ENCODE measurements at places on chromosomes 2 and 18. TPM values are rescaled to one million over a fixed set of nuclear protein-coding genes. Genes with fewer than 3 reads are reported as not detected.

Gene CCNT2
- total RNA-seq = 80.5 TPM

Gene RFTN2
- total RNA-seq = 0.05 TPM

GRCh38 chr2:17719562-17720371, 33.8 kb downstream of the SMC6 start:
- H3K36me3 ChIP-seq = no peaks in the 10 kb centered on the region
- H3K4me3 ChIP-seq = no peak overlapping the region
- DNase-seq = no peak

Gene COL3A1
- total RNA-seq = not detected

Gene HOXD13
- not detected for total RNA-seq

GRCh38 chr18:43130716-43131260, 15.3 kb upstream of the RIT2 start:
- no peak overlapping the region for H3K4me3 ChIP-seq
- DNase-seq = no peak
- no peaks in the 10 kb centered on the region for H3K36me3 ChIP-seq
- no peaks in the 10 kb centered on the region for H3K4me1 ChIP-seq
- no peaks in the 10 kb centered on the region for H3K27me3 ChIP-seq
- H3K27ac ChIP-seq = no peak overlapping the region

GRCh38 chr2:101545950-101546349, 71.0 kb upstream of the RFX8 start:
- H3K36me3 ChIP-seq = no peaks in the 10 kb centered on the region
- no peak overlapping the region for H3K4me3 ChIP-seq
- no peaks in the 10 kb centered on the region for H3K27me3 ChIP-seq
- DNase-seq = no peak

DNA sequence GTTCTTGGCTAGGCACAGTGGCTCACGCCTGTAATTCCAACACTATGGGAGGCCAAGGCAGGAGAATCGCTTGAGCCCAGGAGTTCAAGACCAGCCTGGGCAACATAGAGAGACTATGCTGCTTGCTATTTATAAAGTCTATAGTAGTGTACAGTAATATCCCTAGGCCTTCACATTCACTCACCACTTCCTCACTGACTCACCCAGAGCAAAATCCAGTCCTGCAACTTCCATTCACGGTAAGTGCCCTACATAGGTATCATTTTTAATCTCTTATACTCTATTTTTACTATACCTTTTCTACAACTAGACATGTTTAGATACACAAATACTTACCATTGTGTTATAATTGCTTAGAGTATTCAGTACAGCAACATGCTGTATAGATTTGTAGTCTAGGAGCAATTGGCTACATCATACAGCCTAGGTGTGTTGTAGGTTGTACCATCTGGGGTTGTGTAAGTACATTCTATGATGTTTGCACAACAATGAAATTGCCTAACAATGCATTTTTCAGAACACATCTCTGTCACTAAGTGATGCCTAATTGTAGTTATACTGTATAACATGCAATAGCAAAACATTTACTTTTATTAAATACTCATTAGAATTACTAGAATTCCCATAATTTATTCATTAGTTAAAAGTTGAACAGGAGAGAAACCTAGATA, 8.8 kb downstream of the DHX57 start:
- no peak for DNase-seq
- peaks cover 2% of the 10 kb centered on the region for H3K36me3 ChIP-seq
- H3K4me1 ChIP-seq = peaks cover 14% of the 10 kb centered on the region
- no peaks in the 10 kb centered on the region for H3K27me3 ChIP-seq
- no peak overlapping the region for H3K4me3 ChIP-seq

- no peaks in the 10 kb centered on the region for H3K4me1 ChIP-seq
- no peaks in the 10 kb centered on the region for H3K36me3 ChIP-seq
- no peak for DNase-seq
- H3K27ac ChIP-seq = no peak overlapping the region
Observed at GRCh38 chr18:63689064-63689463, 13.7 kb upstream of the SERPINB11 start.

- no peaks in the 10 kb centered on the region for H3K27me3 ChIP-seq
- no peak for DNase-seq
- peaks cover 21% of the 10 kb centered on the region for H3K36me3 ChIP-seq
Observed at GRCh38 chr2:237782181-237782580, 16.4 kb upstream of the RBM44 start.

- no peaks in the 10 kb centered on the region for H3K36me3 ChIP-seq
- no peaks in the 10 kb centered on the region for H3K27me3 ChIP-seq
- H3K4me1 ChIP-seq = peaks cover 7% of the 10 kb centered on the region
Observed at GRCh38 chr2:238418196-238418998, 8.3 kb upstream of the ASB1 start.

Gene SPATA3
- total RNA-seq = not detected

Gene RTP5
- total RNA-seq = 0.12 TPM

GRCh38 chr2:63737081-63737751, 104.5 kb upstream of the UGP2 start:
- no peaks in the 10 kb centered on the region for H3K36me3 ChIP-seq
- no peaks in the 10 kb centered on the region for H3K4me1 ChIP-seq
- no peak for DNase-seq
- H3K4me3 ChIP-seq = no peak overlapping the region
- H3K27me3 ChIP-seq = no peaks in the 10 kb centered on the region

Gene TCF7L1
- not detected for total RNA-seq

Gene ASPRV1
- 1.1 TPM for total RNA-seq

Gene ZNF521
- total RNA-seq = 1.1 TPM

DNA sequence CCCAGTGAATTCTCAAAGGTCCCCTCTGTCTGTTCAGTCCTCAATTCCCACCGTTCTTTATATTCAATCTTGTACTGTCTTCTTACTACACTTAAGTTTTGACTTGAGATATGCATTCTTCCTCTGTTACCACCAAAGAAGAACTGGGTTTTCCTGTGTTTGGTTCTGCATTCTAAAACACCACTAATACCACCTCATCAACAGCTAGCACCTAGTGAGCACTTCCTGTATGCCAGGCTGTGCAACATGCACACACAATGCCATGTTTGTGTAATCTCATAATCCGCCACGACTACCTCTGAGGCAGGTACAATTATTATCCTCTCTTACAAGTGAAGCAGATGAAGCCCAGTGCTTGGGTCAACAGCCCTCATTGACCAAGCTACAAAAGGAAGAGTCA, 11.8 kb upstream of the CTAGE1 start:
- H3K4me3 ChIP-seq = no peak overlapping the region
- no peak overlapping the region for H3K27ac ChIP-seq
- no peak for DNase-seq
- no peaks in the 10 kb centered on the region for H3K4me1 ChIP-seq
- no peaks in the 10 kb centered on the region for H3K27me3 ChIP-seq

GRCh38 chr2:121355488-121355887, 70.5 kb upstream of the TFCP2L1 start:
- no peak overlapping the region for H3K4me3 ChIP-seq
- H3K36me3 ChIP-seq = peaks cover 3% of the 10 kb centered on the region
- H3K4me1 ChIP-seq = peaks cover 2% of the 10 kb centered on the region
- no peak for DNase-seq

Gene SPR
- 1.1 TPM for total RNA-seq

DNA sequence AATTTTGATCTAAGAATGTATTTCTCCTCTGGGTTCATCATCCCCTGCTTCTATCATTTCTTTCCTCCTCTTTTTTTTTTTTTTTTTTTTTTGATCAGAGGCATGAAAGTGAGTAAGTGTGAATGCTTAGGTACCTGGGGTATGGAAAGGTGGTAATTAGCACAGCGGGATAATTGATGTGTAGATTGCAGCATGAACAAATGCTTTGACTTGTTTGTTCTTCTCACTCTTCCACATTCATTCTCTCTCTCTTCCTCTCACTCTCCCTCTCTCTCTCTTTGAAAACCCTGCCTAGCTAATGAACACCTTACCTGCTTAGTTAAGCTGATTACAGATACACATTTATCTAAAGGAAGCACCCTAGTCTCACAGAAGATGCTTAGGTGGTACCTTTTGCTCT, 74.7 kb downstream of the ZEB2 start:
- H3K4me1 ChIP-seq = peaks cover 4% of the 10 kb centered on the region
- H3K4me3 ChIP-seq = no peak overlapping the region
- H3K27me3 ChIP-seq = no peaks in the 10 kb centered on the region
- no peaks in the 10 kb centered on the region for H3K36me3 ChIP-seq
- no peak for DNase-seq

Gene IL37
- total RNA-seq = not detected

DNA sequence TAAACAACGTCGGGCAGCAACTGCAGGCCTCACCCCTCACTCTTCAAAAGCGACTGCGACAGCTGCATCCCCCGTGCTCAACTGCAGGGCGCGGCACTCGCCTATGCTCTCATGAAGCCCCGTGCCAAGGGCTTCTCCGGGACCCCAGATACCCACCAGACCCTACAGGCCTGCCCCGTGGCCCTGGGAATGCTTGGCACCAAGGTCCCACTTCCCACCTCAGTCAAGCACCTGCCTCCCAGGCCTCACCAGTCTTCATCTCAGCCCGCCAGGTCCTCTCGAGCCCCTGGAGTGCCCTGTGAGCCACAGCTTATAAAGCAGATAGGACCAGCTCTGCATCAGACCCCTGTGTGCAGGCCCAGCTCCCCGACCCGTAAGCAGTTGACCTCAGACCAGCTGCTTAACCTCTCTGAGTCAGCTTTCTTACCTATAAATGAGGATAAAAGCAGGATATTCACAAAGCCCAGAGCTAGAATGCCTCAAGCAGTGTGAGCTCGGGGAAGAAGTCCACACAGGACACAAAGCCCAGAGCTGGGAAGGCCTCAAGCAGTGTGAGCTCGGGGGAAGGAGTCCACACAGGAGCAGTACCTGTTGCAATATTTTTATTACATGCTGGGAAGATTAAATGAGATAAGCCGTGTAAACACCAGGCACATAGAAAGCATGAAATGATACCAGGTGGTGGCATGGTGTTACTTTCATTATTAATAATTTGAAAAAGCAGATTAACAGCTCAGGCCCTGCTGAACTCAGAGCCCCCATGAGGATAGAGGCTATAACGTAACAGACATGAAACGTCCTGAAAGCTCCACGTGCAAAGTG, 96.9 kb downstream of the HDAC4 start:
- peak; percentile 1 for DNase-seq
- H3K27me3 ChIP-seq = no peaks in the 10 kb centered on the region
